ENCODE measurements at places on chromosomes 3 and 15.
A peak's percentile ranks its signal among the peaks of the same experiment; 100 is the strongest.

DNA sequence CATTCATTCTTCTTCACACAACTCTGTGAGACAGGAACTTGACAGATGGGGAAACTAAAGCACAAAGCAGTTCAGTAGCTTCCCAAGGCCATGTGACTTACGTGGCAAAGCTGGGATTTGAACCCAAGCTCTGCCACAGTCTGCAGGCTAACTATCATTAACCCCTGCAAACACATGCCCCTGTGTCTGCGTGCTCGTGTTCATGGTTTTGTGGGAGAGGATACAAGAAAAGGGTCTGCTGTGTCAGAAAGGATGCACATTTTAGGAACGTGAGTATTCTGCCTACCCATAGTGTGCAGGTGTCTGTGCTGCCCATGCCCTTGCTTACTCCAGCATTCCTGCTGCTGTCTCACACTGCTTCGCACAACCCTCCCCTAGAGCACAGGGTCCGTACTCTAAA lies 137.0 kb downstream of the CHDH start:
- H3K36me3 ChIP-seq = no peaks in the 10 kb centered on the region
- H3K4me1 ChIP-seq = no peaks in the 10 kb centered on the region
- DNase-seq = no peak
- H3K27me3 ChIP-seq = no peaks in the 10 kb centered on the region

- no peaks in the 10 kb centered on the region for H3K27me3 ChIP-seq
- peak; percentile 66 for DNase-seq
- H3K4me1 ChIP-seq = peaks cover 8% of the 10 kb centered on the region
- H3K36me3 ChIP-seq = no peaks in the 10 kb centered on the region
- H3K4me3 ChIP-seq = no peak overlapping the region
Measured at GRCh38 chr3:195914648-195915473, 6.5 kb upstream of the TNK2 start.

- no peak for DNase-seq
- no peak overlapping the region for H3K4me3 ChIP-seq
- peaks cover 22% of the 10 kb centered on the region for H3K4me1 ChIP-seq
Measured at GRCh38 chr15:67145710-67146109, 80.3 kb downstream of the SMAD3 start.

DNA sequence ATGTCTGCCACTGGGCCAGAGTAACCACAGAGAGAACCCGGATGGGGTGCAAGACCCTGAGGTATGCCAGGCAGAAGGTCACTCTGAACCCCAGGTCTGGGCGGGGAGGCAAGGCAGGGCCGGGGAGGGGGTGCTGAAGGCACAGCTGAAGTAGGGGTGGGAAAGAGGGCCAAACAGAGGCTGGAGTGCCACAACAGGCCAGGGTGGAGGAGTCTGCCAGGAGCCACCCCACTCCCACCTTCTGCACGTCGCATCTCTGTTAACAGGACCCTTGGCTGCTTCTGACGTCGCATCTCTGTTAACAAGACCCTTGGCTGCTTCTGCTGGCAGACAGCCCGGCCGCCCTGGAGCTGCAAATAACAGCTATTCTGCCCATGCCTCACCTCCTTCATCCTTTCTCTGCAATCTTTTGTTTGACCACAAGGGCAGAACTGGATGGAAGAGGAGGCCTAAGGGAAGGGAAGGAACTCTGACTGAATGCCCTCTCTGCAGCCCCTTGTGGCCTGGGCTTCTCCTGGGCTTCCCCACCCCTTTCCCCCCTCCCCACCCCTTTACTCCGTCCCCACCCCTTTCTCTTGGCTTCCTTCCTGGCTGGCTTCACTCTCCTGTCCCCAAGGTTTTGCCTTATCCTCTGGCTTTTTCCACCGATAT lies 20.6 kb upstream of the FBLN2 start:
- H3K36me3 ChIP-seq = no peaks in the 10 kb centered on the region
- no peak for DNase-seq
- H3K4me1 ChIP-seq = no peaks in the 10 kb centered on the region

- H3K4me3 ChIP-seq = no peak overlapping the region
- no peak for DNase-seq
- H3K4me1 ChIP-seq = no peaks in the 10 kb centered on the region
- no peaks in the 10 kb centered on the region for H3K36me3 ChIP-seq
- no peaks in the 10 kb centered on the region for H3K27me3 ChIP-seq
Measured at GRCh38 chr3:22593638-22594037, 609.5 kb upstream of the UBE2E2 start.

- no peak overlapping the region for H3K27ac ChIP-seq
- no peak overlapping the region for H3K4me3 ChIP-seq
- no peak for DNase-seq
- no peaks in the 10 kb centered on the region for H3K4me1 ChIP-seq
- no peaks in the 10 kb centered on the region for H3K36me3 ChIP-seq
Measured at GRCh38 chr3:16945330-16945729, 60.6 kb downstream of the PLCL2 start.

- H3K4me1 ChIP-seq = no peaks in the 10 kb centered on the region
- no peaks in the 10 kb centered on the region for H3K27me3 ChIP-seq
- H3K4me3 ChIP-seq = no peak overlapping the region
- H3K36me3 ChIP-seq = no peaks in the 10 kb centered on the region
- no peak overlapping the region for H3K27ac ChIP-seq
Measured at GRCh38 chr15:47932261-47932660, 188.5 kb upstream of the SLC24A5 start.

Measured in GM12878 (cell line).